Activated T-cell treated with anti-CD3 and anti-CD28 coated beads, Interleukin-2, amount 50 U/mL, for 72 hours (primary cell): ENCODE measurements at places on chromosomes 11 and 22.

DNA sequence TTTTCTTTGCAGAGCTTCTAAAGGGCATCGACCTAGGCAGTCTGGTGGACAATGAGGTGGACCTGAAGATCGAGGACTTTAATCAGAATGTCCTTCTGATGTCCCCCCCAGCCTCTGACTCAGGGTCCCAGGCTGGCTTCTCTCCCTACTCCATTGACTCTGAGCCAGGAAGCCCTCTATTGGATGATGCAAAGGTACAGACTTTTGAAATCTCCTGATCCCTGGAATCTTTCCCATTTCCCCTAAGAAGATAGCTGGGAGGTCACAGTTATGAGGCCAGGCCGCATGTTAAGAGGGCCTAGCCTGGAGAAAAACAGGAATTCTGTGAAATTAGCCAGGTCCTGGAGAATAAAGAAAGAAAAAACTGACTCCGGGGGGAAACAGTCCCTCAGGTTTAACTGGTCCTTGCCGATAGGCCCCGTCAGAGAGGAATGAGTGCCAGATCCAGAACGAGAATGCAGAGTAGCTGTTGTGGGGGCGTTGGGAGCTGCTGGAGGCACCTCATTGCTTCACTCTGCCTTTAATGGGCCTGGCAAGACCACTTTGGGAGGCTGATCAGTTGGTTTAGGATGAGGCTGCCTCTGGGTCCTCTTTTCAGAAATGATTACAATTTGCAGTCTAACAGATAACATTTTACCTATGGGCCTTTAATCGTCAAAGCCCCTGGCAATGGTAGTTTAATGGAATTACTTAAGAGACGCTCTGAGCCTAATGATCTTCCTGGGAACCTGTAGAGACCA lies 39.2 kb downstream of the SHISA8 start:
- DNase-seq = no peak

GRCh38 chr11:128625326-128625725 lies 38.0 kb upstream of the ETS1 start:
- no peak for DNase-seq

DNA sequence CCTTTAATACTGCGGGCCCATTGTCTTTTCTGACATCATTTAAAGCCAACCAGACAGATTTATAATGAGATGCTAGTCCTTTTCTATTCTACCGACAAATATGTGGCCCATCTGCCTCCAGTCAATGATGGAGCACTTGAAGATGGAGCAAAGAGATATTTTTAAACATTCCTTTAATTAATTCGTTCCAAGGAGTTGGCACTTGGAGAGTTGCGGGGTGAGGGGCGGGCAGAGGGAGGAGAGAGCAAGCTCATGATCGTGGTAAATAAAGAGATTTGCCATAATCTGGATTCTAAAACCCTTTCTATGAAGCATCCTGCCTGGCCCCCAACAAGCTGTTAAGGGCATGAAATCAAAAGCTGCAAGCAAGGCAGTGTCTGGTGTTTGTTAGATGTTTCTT lies 5.0 kb downstream of the SLC1A2 start:
- no peak for DNase-seq

- DNase-seq = no peak
These were observed 15.2 kb downstream of the PRPF19 start for GRCh38 chr11:60891103-60891741.

- DNase-seq = no peak
These were observed 94.5 kb downstream of the CADM1 start for GRCh38 chr11:115409691-115410220.

GRCh38 chr11:58963551-58964104 lies 24.3 kb downstream of the GLYATL1 start:
- DNase-seq = no peak

GRCh38 chr11:64347193-64347867 lies 7.3 kb downstream of the CCDC88B start:
- no peak for DNase-seq

DNA sequence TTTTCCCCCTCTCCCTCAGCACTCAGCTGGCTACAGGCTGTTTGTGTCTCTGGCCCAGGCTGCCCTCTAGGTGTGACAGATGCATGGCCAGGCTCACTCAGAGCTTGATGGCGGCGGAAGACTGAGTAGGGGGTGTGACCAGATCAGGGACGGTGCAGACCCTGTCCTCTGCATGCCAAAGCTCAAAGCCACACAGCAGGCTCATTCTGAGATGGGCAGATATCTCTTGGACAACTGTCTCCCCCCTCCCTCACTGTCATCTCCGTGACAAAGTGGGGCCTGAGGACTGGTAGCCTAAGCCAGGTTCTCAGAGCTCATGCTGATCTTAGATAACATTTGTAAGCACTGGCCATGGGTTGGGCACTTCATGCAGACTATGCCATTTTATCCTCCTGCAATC lies 231.3 kb downstream of the DSCAML1 start:
- DNase-seq = no peak

GRCh38 chr11:120598517-120599257 lies 87.1 kb downstream of the GRIK4 start:
- DNase-seq = no peak

- DNase-seq = no peak
These were observed 894.4 kb downstream of the TBC1D22A start for GRCh38 chr22:47656806-47657205.

GRCh38 chr22:43131773-43132501 lies 11.3 kb downstream of the MCAT start:
- no peak for DNase-seq

DNA sequence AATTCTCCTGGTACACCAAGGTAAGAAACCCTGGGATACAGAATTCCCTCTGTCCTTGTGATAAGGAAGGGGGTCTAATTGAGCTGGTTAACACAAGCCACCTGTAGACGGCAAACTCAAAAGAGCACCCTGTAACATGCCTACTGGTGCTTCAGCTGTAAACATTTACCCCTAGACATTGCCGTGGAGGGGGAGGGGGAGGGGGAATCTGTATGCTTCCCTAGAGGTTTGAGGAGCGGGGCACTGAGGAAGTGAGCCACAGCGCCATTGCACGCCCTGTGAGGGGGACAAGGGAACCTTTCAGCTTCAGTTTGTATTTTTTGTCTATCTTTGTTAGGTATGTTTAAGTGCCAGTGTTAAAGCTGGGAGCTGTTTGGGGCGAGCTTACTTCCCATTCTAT lies 99.8 kb downstream of the AASDHPPT start:
- DNase-seq = no peak

DNA sequence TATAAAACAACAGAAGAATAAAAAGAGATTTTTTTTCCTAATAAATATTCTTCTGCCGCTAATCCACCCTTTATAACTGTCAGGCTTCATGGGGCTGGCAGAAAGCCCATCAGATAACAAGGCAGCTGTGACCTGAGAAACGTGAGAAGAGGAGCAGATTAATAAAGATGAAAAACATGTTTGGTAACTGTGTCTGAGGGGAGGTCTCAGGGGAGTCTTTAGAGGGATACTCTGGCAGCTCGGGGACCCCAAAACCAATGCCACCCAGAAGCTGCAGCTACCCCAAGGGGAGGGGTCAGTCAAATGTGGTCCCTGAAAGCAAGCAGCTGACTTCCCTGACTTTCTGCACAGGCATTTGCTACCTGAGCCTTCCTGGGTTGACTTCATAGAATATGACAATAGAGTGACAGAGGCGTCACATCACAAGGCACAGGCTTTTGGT lies 48.4 kb upstream of the POU2AF1 start:
- DNase-seq = no peak

- no peak for DNase-seq
These were observed 43.4 kb upstream of the RAB1B start for GRCh38 chr11:66225066-66225465.

- no peak for DNase-seq
These were observed 64.5 kb downstream of the MACROD1 start for GRCh38 chr11:64101461-64101860.

DNA sequence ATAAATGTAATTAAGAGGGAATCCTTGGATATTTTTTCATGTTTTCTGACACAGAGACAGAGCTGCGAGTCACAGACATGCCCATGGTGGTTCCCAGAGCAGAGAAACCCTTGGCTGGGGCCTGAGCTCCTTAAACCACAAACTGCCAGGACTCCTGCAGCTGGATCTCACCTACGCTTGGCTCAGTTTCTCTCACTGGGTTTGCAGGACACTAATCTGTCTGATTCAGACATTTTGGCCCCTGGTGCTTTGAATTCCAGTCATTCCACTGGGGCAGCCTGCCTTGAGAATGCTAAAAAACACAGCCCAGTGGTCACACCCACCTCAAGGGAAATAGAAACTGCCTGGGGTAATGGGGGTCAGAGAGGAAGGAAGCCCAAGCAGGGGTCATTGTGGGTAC lies 122.6 kb downstream of the CCDC81 start:
- DNase-seq = no peak

DNA sequence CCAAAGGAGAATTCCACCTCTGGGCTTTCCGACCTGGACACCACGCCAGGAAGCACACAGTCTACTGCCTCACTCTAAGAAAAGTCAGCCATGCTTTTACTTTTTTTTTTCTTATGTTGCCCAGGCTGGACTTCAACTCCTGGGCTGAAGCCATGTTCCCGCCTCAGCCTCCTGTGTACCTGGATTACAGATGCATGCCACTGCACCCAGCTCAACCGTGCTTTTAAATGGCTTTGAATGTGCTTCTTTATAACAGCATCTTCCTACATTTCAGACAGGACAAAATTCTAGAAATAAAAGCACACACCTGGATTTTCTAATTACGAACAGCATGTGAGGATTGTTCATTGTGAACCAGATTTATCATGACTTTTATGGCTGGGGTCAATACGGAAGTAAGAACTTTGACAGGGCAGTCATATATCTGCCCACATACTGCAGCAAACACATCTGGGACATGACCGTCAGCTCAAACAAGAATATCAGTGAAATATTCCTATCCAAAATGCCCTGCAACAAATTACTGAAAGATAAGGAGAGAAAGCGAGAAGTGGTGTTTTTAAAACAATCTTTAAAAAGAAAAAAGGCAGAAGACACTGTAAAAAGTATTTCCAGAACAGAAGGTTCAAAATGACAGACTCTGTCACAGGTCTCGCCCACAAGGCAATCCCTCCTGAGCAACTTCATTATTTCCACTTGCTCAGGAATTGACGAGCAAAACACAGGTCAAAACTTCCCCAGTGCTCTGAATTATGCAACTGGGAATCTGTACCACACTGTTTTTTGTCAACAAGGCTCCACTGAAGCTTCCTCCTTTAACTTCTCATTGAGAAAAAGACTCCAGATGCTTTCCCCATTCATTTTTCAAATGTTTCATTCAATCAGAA lies 42.1 kb downstream of the PACSIN2 start:
- DNase-seq = no peak

- no peak for DNase-seq
These were observed 52.3 kb downstream of the APOL5 start for GRCh38 chr22:35769974-35770373.

DNA sequence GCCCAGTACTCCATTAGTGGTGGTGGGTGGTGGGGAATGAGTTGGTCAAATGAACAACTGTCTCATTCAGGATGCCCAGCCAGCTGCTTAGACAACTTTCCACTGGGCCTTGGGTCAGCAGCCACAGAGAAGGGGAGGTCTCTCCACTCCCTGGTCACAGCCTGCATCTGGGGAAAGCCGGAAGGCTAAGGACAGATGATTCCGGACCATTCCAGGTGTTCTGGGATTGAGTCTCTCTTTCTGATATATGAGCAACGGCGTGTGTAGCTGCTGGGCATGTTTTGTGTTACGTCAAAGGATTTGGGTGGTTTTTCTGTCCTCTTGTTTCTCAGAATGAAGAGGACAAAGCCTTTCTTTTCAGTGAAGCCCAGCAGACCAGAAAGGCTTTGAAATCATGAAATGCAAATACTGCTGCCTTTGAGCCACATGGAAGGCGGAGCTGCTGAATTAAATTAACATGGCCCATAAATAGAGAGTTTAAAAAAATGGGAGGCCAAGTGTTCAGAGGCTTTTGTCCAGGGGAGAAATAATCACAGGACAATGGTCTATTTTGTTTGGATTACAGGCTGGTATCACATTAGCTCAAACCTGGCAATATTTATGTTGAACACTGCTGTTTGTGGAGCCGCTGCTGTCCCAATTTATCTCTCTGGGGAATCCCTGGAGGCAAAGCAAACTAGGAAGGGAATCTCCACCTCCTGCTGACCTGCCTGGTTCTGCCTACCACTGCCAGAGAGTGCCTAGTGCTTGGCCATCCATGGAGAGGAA lies 234.4 kb upstream of the E2F8 start:
- DNase-seq = no peak

GRCh38 chr11:10322830-10323792 lies 18.2 kb downstream of the ADM start:
- DNase-seq = peak; percentile 61

DNA sequence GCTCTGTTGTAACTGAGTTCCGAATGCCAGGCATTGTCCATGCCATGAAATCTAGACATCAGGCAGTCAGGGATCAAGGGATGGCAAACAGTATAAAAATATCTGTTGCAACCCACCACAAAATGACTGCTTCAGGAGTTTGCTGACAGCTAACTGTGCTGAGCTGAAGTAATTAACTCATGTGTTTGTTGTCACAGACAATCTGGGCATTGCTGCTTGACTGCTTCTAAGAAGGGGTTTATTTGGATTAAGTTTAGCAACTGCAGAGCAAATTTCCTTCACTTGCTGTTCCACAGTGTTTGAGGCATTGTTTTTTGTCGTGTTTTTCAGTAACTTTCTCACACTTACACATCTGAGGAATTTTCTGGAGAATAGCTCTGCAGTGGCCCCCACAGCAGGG lies 30.4 kb downstream of the BSX start:
- no peak for DNase-seq

GRCh38 chr22:46006379-46007002 lies 29.5 kb upstream of the WNT7B start:
- DNase-seq = peak; percentile 87

DNA sequence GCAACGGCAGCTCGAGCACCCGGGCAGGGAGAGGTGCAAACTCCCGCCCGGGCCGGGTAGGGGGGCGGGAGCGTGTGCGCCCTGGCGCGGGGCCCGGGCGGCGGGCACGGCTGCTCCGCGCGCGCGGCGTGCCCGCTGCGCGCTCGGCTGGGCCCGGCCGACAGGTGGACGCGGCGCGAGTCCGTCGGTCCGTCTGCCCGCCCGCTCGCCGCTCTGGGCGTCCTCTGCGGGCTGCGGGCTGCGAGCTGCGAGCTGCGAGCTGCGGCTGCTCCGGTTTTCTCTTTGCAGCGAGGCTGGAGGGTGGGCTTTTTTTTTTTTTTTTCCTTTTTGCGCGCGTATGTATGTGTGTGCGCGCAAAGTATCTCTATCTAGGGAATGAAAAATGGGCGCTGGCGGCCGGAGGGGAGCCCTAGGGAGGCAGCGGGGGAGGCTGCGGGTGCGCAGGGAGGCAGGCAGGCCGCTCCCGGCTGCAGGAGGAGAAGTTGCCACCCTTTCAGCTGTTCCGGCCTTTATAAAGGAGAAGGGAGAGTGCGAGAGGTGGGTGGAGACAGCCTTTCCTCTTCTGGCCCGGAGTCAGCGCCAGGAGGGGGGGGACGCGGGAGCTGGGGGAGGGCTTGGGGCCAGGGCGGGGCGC lies at the start of gene PDGFB:
Gene PDGFB (minus strand): TSS at position 487 of the 634 bp plus-strand sequence. CDS start 1,019 bp downstream, outside the sequence.
- no peak for DNase-seq
